ENCODE measurements at places on chromosomes 7 and 10.

- no peak for DNase-seq
Measured at GRCh38 chr10:12961416-12962205, 39.9 kb downstream of the CCDC3 start.

- DNase-seq: no peak
Measured at GRCh38 chr10:99689461-99689860, 30.2 kb downstream of the ENTPD7 start.

GRCh38 chr10:49313501-49314070 is 14.6 kb downstream of the C10orf71 start:
- DNase-seq: no peak

GRCh38 chr10:119541459-119542356 is 811 bp downstream of the RGS10 start:
- peak; percentile 19 for DNase-seq

DNA sequence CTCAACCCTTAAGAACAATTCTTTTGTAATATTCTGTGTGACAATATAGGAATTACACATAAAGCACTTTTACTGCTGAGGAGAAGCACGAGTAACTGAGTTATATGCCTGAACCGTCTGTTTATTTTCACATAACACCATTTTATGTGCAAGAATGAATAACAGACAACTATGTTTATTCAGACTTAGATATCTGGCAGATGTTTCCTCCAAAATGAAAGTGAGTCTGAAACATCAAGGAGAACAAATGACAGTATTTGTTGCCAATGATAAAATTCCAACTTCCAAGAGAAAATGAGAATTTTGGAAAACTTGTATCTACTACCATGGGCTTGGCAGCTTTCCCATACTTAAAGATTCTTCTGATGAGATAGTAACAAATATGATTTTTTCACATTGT is 51.4 kb downstream of the DNMBP start:
- no peak for DNase-seq

GRCh38 chr7:47085491-47086275 is 496.2 kb downstream of the TNS3 start:
- DNase-seq: no peak

DNA sequence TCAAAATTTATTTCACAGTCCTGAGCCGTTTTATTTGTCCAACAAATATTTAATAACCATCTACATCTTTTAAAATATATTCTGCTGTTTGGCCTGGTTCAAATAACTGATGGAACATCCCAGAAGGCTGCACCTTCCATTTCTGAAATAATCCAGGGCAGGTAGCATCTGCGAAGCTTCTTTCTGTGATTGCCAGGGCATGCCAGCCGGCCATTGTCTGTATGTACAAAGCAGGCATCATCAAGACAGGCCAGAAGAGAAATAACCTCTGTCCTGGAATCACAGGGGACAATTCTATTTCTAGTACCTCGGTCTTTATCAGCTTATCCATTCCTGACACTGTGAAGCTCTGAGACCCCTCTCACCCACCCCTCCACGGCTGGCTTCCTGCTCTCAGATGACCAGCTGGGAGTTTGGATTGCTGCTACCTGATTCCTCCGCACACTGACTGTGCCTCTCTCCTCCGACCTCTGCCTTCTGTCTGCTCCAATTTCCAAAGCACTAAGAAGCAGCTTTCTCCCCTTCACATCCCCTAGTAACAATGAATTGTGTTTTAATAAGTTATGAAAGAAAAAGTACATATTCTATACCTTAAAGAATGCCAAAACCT is 8.0 kb downstream of the DGKI start:
- DNase-seq: no peak

DNA sequence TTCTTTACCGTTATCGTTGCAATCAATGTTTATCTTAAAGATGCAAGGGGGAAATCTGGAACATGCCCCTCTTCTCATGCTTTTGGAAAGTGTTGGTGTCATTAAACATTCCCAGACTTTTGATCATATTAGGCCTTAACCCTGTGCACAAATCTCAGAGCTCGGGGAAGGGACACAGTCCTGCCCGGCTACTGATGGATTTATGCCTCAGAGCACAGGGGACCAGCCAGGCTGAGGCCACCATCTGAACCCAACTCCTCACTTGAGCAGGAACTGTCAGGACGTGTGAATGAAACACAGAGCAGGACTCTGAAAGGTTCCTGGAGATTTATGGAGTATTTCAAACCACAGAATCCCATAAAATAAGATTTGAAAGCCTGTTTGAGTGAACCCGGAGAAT is 132.0 kb upstream of the CXCL12 start:
- no peak for DNase-seq
